Activated T-helper 1 cell treated with anti-CD3 and anti-CD28 coated beads, Interleukin-12 subunit alpha, Interleukin-12 subunit beta, Interleukin-2, Interleukin-4 antibody, amounts not matched to agents 30 ng/mL and 10 ng/mL and 1 ng/mL, durations not matched to agents 14 hours and 24 hours and 36 hours (primary cell): ENCODE measurements at places on chromosomes 1 and 21. TPM values are rescaled to one million over a fixed set of nuclear protein-coding genes. Genes with fewer than 3 reads are reported as not detected.
A peak's percentile ranks its signal among the peaks of the same experiment; 100 is the strongest.

- H3K27ac ChIP-seq: no peak overlapping the region
- no peaks in the 10 kb centered on the region for H3K36me3 ChIP-seq
- no peak for DNase-seq
- H3K4me1 ChIP-seq: no peaks in the 10 kb centered on the region
- no peaks in the 10 kb centered on the region for H3K27me3 ChIP-seq
Measured at GRCh38 chr1:193763266-193763665, 576.9 kb upstream of the B3GALT2 start.

- no peaks in the 10 kb centered on the region for H3K4me1 ChIP-seq
- H3K27me3 ChIP-seq: peaks cover 3% of the 10 kb centered on the region
- no peaks in the 10 kb centered on the region for H3K36me3 ChIP-seq
Measured at GRCh38 chr1:84020151-84020550, 21.2 kb upstream of the TTLL7 start.

DNA sequence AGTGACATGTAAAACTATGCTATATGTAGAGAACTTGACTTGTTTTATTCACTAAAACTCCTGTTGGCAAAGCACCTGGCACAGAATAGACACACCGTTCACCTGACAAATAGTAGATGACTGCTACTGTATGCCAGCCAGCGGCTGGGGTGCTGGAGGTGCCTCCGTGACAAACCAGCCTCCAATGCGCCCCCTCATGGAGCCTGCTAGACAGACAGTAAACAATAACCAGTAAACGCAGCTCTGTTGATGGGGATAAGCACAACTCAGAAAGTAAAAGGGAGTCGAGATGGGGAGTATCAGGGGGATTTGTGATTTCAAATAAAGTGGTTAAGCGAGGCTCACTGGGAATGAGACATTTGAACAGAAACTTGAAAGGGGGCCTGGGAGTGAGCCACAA lies 107.2 kb downstream of the PRDM2 start:
- H3K36me3 ChIP-seq: no peaks in the 10 kb centered on the region
- no peak overlapping the region for H3K27ac ChIP-seq
- no peak for DNase-seq
- no peak overlapping the region for H3K4me3 ChIP-seq

DNA sequence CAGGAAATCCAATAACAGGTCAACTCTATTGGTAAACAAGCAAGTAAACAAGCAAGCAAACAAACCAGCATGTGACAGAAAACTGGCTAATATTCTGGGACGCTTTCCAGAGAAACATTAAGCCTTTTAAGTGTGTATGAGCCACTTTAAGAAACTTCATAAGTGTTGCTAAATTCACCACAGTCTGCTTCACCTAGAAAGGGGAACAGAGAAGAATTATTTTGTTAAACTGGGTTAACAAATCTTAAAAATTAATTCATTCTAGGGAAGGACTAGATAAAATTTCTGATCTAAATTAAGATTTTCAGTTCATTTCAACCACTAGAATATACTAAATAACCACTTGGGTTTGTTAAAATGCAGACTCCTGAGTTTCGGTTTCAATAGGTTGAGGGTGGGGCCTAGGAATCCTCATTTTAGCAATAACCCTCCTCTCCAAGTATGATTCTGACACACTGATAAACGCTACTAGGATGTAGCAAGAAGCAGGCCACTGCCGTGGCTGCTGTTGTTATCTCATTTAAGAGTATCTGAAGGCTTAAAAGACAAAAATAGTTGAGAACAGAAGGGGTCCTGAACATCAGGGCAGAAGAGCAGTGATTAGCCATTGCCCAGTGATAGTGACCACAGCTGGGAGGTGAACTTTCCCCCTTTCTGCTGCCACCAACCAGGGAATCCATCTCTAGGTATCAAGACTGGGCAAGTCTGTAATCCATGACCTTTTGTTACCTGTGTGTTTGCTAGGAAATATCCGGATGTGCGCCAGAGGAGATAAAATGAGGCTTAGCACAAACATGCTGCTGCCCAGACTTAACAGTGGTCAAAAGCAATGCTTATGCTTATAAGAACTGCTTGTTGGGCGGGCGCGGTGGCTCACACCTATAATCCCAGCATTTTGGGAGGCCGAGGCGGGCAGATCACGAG lies 11.2 kb downstream of the CREG1 start:
- H3K4me3 ChIP-seq: peak overlapping the region; percentile 12
- DNase-seq: no peak
- H3K27me3 ChIP-seq: no peaks in the 10 kb centered on the region
- peaks cover 14% of the 10 kb centered on the region for H3K36me3 ChIP-seq
- peaks cover 67% of the 10 kb centered on the region for H3K4me1 ChIP-seq

GRCh38 chr1:97138515-97139032 lies 417.0 kb downstream of the PTBP2 start:
- H3K4me3 ChIP-seq: no peak overlapping the region
- H3K36me3 ChIP-seq: no peaks in the 10 kb centered on the region
- H3K27ac ChIP-seq: no peak overlapping the region
- DNase-seq: no peak

DNA sequence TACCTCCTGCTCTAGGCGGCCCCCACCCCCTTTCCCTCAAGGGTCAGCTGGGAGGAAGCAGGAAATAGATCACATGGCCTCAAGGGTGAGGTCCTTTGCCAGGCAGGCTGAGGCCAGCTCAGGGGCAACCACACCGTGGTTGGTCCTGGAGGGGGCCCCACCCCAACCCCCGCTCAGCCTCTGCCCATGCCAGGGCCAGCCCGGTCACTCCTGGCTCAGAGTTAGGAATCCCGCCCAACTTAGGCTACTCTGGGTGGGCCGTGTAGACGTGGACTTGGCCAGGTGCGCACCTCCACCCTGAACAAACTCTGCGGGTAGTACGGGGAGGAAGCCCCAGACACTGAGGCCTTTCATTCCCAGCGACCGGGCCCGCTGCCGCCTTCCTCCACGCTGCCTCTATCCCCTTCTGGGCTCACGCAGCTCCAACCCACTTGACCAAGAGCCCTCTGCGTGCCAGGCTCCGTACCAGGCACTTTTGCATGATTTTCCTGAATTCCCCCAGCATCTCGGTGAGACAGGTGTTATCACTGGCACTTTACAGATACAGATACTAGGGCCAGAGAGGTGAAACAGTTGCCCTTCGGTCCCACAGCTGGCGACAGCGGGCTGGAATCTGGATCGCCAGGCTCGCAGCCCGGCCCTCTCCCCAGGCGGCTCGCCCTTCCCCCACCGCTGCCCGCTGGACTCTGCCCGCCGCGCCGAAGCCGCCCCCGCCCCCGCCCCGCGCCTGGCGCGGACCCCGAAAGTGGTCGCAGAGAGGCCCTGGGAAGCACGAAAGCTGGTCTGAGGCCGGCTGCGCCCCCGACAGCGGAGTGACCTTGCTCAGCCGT lies 769 bp downstream of the GALE start:
- peak overlapping the region; percentile 88 for H3K27ac ChIP-seq
- peaks cover 13% of the 10 kb centered on the region for H3K4me1 ChIP-seq
- H3K36me3 ChIP-seq: peaks cover 16% of the 10 kb centered on the region

GRCh38 chr1:9852410-9853248 lies 28.9 kb upstream of the CLSTN1 start:
- peaks cover 5% of the 10 kb centered on the region for H3K4me1 ChIP-seq
- H3K27me3 ChIP-seq: peaks cover 8% of the 10 kb centered on the region
- H3K36me3 ChIP-seq: peaks cover 3% of the 10 kb centered on the region
- H3K4me3 ChIP-seq: no peak overlapping the region
- H3K27ac ChIP-seq: no peak overlapping the region

DNA sequence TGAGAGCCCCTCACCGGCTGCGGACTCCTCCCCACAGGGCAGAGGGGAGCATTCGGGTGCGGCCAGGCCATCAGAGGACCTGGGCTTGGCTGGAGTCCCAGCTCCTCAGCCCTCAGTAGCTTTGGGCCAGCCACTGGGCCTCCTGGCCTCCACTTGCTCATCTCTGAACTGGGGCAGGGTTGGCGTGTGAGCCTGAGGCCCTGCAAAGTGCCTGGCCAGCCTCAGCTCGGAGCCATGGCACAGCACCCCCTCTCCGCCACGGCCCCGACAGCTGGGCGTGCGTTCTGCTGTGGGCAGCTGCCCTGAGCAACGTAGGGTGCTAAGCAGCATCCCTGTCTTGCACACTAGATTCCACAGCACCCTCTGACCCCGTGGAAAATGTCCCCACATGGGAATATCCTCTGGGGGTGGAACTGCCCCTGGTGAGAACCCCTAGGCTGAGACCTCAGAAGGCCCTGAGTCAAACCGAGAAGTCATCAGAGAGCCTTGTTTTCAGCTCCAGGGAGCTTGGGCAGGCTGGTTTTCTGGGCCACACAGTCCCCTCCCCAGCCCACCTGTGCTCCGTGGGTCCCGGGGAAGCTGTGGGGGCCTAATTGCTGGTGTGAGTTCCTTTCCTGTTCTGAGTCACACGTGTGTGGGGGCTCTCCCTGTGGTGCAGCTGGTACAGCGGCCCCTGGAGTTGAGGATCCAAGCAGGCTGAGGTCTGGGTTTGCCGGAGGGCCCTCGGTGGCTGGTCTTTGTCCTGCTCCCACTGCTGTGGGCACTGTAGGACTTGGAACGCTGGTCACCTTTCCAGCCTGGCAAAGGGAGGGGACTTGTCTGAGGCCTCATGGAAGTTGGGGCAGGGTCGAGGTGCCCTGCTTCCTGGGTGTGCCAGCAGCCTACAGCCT lies 24.5 kb downstream of the TP73 start:
- H3K27me3 ChIP-seq: peaks cover 5% of the 10 kb centered on the region
- peaks cover 7% of the 10 kb centered on the region for H3K4me1 ChIP-seq
- H3K27ac ChIP-seq: no peak overlapping the region
- no peak for DNase-seq
- no peak overlapping the region for H3K4me3 ChIP-seq
- H3K36me3 ChIP-seq: no peaks in the 10 kb centered on the region

DNA sequence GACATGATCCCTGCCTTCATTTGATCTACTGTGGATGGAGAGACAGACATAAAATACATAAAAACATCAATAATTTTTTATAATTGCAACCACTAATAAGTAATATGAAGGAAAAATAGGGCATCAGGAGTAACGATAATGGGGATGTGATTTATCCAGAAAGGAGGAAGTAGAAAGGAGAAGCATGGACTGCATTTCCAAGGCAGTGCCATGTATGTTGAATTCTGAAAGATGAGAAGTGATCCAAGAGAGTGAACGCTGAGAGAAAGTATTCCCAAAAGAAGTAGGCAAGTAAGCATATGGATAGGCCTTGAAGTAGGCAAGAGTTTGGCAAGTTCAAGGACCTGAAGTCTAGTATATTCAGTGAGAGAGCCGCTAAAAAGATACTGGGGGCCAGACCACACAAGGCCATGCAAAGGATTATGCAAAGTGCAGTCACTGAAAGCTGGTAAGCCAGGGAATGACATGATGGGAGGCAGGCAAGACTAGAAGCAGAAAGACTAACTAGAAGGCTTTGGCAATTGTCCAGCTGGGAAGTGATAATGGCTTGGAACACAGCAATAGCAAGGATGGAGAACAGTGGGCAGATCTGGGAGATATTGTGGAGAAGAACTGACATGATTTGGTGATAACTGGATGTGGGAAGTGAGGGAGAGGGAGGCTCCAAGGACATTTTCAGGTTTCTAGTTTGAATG lies 85.9 kb downstream of the TM2D1 start:
- no peak for DNase-seq
- H3K36me3 ChIP-seq: no peaks in the 10 kb centered on the region
- peaks cover 9% of the 10 kb centered on the region for H3K27me3 ChIP-seq
- H3K4me1 ChIP-seq: peaks cover 11% of the 10 kb centered on the region
- H3K27ac ChIP-seq: no peak overlapping the region

GRCh38 chr1:27366113-27366410 lies 699 bp downstream of the MAP3K6 start:
- DNase-seq: peak; percentile 77
- peak overlapping the region; percentile 86 for H3K27ac ChIP-seq
- no peaks in the 10 kb centered on the region for H3K27me3 ChIP-seq

GRCh38 chr21:36630485-36631206 lies 68.3 kb upstream of the SIM2 start:
- no peak overlapping the region for H3K27ac ChIP-seq
- H3K4me3 ChIP-seq: no peak overlapping the region
- no peaks in the 10 kb centered on the region for H3K36me3 ChIP-seq
- peak; percentile 30 for DNase-seq

DNA sequence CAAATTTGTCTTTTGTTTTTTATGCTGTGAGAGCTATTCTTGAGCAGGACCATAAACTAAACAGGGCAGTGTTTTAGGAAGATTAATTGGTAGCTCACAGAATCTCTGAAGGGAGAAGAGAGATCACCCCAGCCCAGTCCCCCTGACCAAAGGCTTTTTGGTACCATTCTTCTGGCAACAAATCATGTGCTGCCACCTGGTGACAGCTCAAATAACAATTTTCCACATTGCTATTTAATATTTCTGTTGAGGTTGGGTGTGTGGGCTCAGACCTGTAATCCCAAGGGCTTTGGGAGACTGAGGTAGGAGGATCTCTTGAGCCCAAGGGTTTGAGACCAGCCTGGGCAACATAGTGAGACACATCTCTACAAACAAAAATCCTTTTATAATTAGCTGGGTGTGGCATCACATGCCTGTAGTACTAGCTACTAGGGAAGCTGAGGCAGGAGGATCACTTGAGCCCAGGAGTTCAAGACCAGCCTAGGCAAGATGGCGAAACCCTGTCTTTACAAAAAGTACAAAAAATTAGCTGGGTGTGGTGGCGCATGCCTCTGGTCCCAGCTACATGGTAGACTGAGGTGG lies 2.2 kb upstream of the TESK2 start:
- peak; percentile 45 for DNase-seq
- no peaks in the 10 kb centered on the region for H3K27me3 ChIP-seq
- H3K4me1 ChIP-seq: peaks cover 5% of the 10 kb centered on the region
- peaks cover 6% of the 10 kb centered on the region for H3K36me3 ChIP-seq

DNA sequence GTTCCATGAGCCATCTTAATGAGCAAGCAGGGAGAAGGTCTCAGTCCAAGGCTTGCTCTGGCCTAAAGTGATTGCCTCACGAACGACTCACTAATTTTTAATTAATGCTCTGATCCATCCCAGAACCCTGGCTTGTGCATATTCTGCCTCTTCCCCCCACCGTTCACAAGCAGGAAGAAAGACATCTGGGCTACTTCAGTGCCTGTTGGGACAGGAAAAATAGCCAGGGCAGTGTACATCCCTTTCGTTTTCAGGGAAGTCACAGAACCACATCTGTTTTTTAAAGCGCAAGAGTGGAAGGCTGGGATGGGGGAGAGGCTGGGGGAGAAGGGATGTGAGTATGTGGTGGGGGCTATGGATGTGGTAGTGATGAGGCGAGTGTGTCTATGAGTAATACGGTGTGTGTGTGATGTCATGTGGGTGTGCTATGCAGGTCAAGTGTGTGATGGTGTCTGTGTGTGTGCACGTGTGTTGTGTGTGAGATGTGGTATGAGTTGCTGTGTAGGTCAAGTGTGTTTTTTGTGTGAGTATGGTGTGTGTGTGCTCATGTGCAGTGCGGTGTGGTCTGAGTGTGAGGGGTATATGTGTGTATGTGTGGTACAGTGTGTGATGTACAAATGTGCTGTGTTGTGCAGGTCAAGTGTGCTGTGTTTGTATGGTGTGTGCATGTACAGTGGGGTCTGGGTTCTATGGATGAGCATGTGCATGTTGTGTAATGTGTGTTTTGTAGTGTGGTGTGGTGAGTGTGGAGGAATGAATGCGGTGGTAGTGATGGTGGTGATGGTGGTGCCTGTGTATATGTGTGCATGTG lies 64.9 kb upstream of the SYT6 start:
- H3K27ac ChIP-seq: no peak overlapping the region
- H3K36me3 ChIP-seq: no peaks in the 10 kb centered on the region
- DNase-seq: no peak
- H3K4me1 ChIP-seq: no peaks in the 10 kb centered on the region
- H3K27me3 ChIP-seq: peaks cover 2% of the 10 kb centered on the region

GRCh38 chr1:94345148-94345721 lies 73.0 kb upstream of the ABCD3 start:
- H3K4me1 ChIP-seq: no peaks in the 10 kb centered on the region
- no peak for DNase-seq
- H3K4me3 ChIP-seq: no peak overlapping the region
- no peaks in the 10 kb centered on the region for H3K36me3 ChIP-seq

WNT2B gene
- 0.05 and 0.10 TPM in 2 replicates for total RNA-seq

C1orf21 gene
- 1.8 and 4.1 TPM in 2 replicates for total RNA-seq

USH2A gene
- total RNA-seq: not detected in 2 replicates

OLFML2B gene
- total RNA-seq: not detected in 2 replicates

SELL gene
- 115 and 117 TPM in 2 replicates for total RNA-seq

CEP104 gene
- total RNA-seq: 43.4 and 55.5 TPM in 2 replicates

PTGS2 gene
- total RNA-seq: 0.67 and 0.71 TPM in 2 replicates
